ENCODE measurements at places on chromosomes 6 and 20.

DNA sequence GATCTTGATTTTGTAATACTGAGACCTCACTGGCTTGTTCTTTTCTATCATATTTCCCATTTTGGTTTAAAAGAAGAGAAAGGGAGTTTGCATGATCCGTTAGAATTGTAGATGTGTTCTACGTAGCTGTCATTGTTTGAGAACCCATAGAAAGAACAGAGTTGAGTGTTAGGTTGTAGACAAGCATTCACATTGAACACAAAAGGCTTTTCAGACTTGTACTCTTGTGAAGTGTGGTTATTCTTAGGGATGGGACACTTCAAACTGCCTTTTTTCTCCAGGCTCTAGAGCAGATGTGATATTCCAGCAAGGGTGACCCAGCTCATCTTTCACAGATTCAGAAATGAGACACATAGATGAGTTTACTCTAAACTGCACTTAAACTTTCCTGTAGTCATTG lies 19.9 kb downstream of the FOXO3 start:
- no peak for DNase-seq

DNA sequence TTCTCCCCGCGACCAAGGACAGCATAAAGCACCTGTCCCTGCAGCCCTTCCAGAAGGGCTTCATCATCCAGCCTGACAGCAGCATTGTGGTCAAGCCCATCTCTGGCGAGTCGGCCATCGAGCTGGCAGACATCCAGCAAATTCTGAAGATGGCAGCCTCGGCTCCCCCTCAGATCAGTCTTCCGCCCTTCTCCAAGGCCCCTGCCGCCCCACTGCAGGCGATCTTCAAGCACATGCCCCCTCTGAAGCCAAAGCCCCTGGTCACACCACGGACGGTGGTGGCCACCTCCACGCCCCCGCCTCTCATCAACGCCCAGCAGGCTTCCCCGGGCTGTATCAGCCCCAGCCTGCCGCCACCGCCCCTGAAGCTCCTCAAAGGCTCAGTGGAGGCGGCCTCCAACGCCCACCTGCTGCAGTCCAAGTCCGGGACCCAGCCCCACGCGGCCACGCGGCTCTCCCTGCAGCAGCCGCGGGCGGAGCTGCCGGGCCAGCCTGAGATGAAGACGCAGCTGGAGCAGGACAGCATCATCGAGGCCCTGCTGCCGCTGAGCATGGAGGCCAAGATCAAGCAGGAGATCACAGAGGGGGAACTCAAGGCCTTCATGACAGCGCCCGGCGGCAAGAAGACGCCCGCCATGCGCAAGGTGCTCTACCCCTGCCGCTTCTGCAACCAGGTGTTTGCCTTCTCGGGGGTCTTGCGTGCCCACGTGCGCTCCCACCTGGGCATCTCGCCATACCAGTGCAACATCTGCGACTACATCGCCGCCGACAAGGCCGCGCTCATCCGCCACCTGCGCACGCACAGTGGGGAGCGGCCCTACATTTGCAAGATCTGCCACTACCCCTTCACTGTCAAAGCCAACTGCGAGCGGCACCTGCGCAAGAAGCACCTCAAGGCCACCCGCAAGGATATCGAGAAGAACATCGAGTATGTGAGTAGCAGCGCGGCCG lies 83.3 kb downstream of the SSR1 start:
- DNase-seq = no peak

DNA sequence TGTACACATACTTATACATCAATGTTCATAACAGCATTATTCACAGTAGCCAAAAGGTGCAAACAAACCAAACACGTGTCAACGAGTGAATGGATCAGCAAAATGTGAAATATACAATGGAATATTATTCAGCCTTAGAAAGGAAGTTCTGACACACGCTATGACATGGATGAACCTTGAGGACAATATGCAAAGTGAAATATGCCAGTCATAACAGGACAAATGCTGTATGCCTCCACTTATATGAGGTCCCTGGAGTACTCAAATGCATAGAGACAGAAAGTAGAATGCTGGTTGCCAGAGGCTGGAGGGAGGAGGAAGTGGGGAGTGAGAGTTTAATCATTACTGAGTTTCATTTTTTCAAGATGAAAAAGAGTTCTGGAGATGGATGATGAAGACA lies 37.8 kb upstream of the IGF2R start:
- DNase-seq = peak; percentile 49

DNA sequence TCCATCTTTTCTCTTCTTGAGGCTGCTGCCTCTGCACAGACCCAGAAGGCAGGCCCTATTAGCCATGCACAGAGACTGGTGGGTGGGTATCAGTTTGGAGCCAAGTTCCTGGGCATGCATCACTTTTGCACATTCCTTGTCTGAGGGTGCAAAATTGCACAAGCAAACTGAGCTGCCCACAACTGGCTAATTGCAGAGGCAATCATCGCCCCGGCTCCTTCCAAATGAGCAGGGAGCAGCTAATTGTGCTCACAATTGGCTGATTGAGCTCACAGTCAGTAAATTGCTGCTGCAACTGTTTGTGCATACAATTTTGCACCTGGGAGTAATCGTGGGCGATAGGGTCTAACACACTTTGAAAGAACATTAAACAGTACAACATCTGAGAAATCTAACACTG lies 511.4 kb downstream of the DHX35 start:
- DNase-seq = no peak

- DNase-seq = no peak
Measured at GRCh38 chr6:108622641-108623298, 62.1 kb downstream of the FOXO3 start.

- DNase-seq = no peak
Measured at GRCh38 chr20:23190557-23190956, 104.4 kb upstream of the CD93 start.

DNA sequence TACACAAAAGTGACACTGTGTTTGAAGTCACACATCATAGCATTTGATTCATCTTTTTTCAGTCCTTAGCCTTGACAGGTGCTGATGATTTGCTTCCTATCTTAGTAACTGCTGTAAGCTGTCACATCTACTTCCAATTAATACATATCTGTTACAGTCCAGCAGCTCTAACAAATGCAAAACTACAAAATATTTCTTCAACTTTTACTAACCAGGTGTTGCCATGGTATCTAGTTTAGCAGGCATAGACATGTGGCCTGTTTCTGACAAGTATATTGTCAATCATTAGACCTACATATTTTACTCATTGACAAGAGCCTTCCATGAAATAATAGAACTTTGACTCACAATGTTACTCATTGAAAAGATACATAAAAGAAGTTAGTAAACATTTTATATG lies 1159.7 kb downstream of the GRIK2 start:
- DNase-seq = no peak

- DNase-seq = no peak
Measured at GRCh38 chr6:167750956-167751358, 75.8 kb upstream of the AFDN start.

DNA sequence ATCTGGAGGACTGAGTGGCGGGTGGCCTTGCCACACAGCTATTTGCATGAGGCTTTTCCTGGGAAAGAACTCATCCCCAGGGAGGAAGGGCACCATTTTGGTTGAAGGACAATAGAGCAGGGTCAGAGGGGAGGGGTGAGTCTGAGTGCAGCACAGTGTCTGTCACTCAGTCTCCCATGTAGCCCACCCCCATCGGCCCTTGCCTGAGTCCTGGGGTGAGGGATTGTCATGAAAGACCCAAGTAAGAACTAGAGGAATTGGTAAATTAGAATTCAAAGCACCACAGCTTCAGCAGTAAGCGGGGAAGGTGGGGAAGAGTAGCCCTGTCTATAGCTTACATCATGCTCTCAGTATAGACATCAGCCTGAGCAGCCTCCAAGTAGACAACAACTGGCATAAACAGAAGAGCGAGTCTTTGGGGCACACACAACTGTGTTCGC lies 90.4 kb upstream of the TMEM30A start:
- DNase-seq = no peak

- no peak for DNase-seq
Measured at GRCh38 chr6:32937230-32937633, 3.6 kb downstream of the HLA-DMB start.

DNA sequence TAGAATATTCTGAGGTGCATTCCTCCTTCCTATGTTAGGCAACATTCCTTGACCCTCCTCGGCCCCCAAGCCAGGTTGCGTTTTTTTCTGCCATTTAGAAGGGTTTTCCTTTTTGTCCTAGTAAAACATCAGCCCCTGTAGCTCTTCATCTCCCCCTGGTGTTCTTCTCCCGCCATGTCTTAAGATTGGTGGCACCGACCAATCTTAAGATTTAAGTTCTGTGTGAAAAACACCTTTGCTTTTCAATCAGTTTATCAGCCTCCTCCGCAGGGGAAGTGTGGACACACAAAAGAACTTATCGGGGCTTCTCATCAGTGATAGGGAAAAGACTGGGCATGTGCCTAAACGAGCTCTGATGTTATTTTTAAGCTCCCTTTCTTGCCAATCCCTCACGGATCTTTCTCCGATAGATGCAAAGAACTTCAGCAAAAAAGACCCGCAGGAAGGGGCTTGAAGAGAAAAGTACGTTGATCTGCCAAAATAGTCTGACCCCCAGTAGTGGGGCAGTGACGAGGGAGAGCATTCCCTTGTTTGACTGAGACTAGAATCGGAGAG lies 719 bp upstream of the EDN1 start:
- peak; percentile 53 for DNase-seq

GRCh38 chr6:144574796-144575195 lies 289.7 kb downstream of the UTRN start:
- no peak for DNase-seq

DNA sequence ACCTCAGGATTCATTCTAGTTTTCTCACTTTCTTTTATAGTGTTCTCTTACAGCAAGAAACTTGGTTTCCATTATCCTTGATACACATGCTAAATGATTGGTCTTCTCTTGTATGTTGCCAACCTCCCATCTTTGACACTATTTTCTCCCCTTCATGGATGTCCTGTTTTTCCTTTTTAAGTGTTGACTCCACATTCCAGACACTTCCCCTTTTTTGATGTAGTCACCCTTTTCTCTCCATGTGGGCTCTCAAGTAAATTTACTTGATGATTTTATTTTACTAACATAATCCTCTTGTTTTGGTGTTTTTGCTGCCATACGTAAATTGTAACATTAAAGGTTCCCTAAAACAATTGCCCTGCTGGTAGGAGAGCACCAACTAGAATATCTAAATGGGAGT lies 148.1 kb downstream of the ZFAND3 start:
- no peak for DNase-seq

DNA sequence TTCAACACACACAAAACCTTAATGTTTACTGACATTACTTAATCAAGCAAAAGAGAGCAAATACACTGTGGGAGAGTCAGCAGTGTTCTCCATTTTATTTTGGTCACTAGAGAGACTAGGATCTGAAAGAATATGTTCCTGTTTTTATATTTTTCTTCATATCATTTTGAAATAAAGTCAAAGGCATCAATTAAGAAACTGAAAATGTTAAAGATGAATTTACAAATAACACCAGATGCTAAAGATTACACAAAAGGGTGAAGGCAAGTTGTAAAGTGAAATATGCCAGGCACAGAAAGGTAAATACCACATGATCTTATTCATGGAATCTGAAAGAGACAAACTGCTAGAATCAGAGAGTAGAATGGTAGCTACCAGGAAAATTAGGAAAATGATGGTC lies 60.3 kb upstream of the FABP7 start:
- no peak for DNase-seq

- no peak for DNase-seq
Measured at GRCh38 chr6:7841781-7842468, 68.7 kb downstream of the TXNDC5 start.

- DNase-seq = no peak
Measured at GRCh38 chr20:23222531-23223200, 127.9 kb upstream of the NXT1 start.

GRCh38 chr6:12269110-12269509 lies 21.1 kb upstream of the EDN1 start:
- no peak for DNase-seq

GRCh38 chr6:135707426-135707825 lies 144.1 kb upstream of the PDE7B start:
- no peak for DNase-seq

- peak; percentile 42 for DNase-seq
Measured at GRCh38 chr20:10553326-10553984, 118.3 kb downstream of the SLX4IP start.

DNA sequence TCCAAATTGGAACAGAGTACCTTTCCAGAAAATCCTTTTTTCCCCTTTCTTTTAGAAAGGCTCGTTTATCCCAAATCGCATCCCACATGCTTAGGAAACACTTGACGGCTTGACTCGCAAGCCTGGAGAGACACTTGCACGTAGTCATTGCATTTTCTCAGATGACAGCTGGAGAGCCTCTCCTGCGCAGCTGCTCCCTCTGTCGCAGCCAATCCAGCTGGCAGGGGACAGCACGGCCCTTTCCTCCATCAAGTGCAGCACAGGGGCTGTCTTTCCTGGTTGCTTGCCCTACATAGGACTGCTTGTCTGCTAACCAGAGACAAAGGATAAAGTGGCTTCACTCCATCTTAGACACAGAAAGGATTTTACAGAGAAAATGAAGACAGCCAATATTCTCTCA lies 77.6 kb upstream of the RGS17 start:
- DNase-seq = no peak

GRCh38 chr6:16316741-16317251 lies 78.4 kb downstream of the GMPR start:
- peak; percentile 26 for DNase-seq

DNA sequence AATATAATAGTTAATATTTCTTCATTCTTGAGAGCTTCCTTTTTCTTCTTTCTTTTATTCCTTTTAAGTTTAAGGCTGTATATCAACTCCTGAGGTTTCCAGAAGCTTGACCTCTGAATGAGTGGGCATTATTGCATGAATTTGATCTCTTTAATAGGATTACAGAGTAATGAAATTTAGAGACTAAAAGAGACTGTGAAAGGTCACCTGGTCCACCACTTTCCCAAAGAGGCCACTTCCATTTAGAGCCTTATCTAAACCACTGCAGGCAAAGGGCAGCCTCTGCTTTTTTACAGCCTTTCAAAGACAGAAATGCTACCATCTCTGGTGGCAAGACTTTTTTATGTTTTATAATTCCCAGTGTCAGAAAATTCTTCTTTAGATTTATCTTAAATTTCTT lies 215.3 kb upstream of the HS3ST5 start:
- DNase-seq = no peak

GRCh38 chr6:15673666-15674065 lies 10.8 kb upstream of the DTNBP1 start:
- DNase-seq = no peak

DNA sequence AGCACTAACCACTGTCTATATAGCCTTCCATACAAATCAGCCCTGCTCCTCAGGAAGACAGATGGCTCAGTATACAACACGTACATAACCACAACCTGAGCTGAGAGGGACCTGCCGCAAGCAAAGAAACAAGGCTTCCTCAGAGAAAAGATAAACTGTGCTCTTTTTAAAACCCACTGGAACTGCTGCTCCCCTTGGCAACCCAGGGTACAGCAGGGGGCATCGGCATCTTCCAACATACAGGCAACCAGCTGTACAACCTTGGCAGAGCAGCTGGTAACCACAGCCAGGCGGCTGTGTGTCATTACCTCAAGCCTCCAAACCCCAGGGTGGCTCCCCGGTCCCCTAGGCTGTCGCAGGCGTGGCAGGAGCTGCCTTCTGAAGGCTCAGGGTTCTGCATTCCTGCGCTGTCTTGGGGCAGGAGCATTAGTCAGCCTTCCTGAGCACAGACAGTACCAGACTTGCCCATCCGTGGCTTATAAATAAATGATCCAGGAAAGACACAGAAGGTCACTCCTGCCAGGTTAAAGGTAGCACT lies 249.5 kb downstream of the ADGRG6 start:
- DNase-seq = peak; percentile 27
